ENCODE measurements at places on chromosomes 16 and 17.

- peak; percentile 87 for DNase-seq
Observed at GRCh38 chr17:58112970-58113631, 29.9 kb downstream of the DYNLL2 start.

- DNase-seq, result no peak
Observed at GRCh38 chr17:65584604-65585521, 23.4 kb upstream of the AXIN2 start.

DNA sequence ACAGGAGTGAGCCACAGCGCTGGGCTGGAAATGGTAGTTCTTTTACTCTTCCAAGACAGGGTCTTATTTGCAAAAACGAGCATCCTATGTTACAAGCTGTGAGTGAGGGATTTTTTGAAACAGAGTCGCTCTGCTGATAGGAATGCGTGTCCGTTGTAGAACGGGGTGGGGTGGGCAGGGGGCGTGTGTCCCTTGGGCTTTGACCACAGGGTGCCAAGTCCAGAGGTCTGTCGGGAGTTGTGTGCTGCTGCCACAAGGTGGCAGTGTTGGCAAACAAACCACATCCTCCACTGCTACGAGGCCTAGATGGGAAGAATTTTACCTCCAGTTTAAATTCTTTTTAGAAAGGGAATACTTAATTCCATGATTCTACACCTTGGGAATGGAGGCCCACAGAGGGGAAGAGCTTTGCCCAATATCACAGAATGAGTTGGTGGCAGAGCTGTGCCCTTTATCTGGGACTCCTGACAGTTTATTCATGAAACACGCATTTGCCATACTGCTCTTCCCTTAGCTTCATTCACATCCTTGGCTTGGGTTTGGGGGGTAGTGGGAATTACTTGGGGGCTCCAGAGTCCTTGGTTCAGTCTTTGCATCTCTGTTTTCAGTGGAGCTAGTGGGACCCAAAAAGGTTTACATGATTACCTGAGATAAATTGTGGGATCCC lies 30.6 kb upstream of the ETV4 start:
- DNase-seq, result peak; percentile 66

- DNase-seq, result no peak
Observed at GRCh38 chr16:26889740-26890139, 177.0 kb upstream of the C16orf82 start.

GRCh38 chr16:49987381-49987780 lies 37.6 kb upstream of the CNEP1R1 start:
- DNase-seq, result no peak
